ENCODE measurements at places on chromosomes 5 and 9.

DNA sequence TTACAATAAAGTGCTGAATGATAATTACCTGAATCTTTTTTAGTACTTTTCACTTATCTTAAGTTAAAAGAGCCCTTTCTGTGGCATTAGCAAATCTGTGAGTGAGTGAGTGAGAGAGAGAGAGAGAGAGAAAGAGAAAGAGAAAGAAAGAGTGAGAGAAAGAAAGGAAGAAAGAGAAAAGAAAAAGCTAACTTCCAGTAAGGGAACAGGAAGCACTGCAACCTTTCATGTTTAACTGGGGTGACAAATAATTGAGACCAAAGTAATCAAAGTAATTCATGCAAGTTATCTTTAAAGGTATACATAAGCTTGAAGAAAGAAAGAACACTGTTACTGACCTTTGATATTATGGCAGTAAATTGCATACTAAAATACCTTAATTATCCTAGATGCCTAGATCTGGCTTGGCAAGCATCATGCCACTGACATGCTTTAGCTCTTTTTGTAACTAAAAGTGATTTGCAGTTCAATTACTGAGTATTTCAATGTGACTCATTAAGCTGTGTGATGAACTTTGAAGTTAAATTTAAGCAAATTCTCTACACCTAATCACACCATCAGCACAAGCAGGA, 21.7 kb downstream of the FEM1C start:
- no peak for DNase-seq

DNA sequence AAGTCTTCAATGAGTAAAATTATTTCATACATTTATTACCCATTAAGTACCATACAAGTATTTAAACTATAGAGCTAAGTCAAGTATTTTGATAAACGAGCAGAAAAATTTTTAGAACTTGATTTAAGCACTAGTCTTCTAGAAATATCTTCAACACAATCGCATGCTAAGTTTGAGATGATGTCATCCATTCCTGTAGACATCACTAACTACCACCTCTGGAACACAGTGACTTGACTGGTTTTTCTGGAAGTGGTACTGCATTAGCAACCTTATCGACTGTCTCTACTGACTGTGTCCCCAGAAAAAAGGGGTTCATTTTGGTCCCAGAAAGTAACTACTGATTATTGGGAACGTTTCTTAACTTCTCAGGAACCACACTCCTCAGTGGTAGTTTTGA, 69.0 kb downstream of the CDC14B start:
- no peak for DNase-seq

DNA sequence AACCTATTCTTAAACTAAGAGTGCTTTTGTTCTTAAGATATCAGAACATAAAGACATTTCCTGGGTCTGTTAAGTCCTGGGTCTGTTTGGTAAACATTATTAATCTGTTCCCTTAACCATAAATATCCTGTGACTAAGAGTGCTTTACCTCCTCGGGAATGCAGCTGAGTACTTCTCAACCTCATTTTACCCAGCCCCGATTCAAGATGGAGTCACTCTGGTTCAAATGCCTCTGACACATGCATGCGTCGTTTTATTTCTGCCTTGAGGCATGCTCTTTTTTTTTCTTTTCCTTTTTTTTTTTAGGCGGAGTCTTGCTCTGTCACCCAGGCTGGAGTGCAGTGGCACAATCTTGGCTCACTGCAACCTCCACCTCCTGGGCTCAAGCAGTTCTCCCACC, 39.8 kb upstream of the FBXL17 start:
- no peak for DNase-seq

DNA sequence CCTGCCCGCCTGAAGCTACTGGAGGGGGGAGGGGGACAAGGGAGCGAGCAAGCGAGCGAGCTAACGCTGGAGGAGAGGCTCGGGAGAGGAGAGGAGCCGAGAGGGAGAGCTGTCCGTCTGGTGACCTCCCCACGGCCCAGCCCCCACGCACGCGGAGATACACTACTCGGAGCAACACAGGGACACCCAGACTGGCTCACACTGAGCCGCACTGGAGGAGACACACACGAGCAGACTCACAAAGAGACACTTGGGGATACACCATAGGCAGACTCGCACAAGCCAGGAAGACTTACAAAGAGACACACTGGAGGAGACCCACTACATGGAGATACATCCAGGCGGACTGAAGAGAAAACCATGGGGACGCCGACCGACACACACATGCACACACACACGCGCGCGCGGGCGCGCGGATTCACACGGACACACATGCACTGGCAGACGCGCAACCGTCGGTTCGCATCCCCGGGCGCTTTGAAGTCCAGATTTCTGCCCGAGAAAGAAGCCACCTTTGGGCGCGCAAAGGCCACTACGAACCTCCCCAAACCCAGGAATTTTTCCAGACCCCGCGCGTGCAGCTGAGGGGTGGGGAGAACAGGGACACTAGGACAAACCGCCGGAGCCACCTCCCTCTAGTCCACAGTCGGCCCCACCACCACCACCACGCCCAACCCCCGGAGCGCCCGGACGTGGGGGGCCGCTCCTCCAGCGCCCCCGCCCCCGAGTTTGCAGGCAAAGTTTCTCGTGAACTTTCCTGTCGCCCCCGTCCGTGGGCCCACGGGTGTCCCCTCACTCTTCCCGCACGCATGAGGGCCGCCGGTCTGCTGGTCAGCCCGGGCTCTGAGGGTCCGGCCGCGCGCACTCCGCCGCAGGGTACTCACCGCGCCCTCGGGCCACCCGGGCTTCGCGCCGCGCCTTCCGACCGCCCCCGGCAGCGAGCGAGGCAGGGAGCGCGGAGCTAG, 571 bp downstream of the CNTFR start:
- no peak for DNase-seq

- no peak for DNase-seq
Observed at GRCh38 chr5:61304590-61305381, 27.3 kb upstream of the ZSWIM6 start.

Data from NCI-H524 (cell line).